ENCODE measurements at places on chromosomes 2 and 18.

GRCh38 chr2:224682134-224682533 lies 34.0 kb downstream of the CCDC195 start:
- DNase-seq, result no peak

DNA sequence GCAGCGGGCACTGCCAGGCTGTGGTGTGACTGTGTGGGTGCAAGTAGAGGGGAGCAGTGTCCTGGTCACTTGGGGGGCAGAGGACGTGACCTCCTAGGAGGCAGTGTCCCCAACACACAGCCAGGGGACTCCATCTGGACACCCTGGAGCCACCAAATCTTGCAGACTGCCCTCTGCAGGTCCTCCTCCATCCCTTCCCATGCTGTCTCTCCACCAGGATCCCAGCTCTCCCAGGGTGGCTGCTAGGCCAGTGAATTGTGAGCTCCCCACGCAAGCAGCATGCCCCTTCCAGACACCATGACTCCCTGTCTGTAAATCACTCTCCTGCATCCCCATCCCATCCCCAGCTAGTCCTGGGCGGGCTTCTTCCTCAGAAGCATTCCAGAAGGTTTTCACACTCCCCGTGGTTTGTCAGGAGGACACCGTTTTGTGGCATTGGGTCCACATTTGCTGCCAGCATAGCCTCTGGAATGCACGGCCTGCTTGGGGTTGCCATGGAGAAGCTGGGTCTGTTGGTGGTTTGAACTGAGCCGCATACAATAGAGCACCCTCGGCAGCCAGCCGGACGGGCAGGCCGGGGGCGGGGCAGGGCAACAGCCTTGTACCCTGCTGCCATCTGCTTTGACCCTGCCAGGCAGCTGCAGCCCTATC lies 210.7 kb downstream of the KLHL29 start:
- DNase-seq, result no peak

GRCh38 chr2:202690321-202690900 lies 55.6 kb downstream of the FAM117B start:
- no peak for DNase-seq

GRCh38 chr2:240713928-240714746 lies 22.5 kb downstream of the AQP12A start:
- no peak for DNase-seq

- no peak for DNase-seq
These were observed 76.2 kb downstream of the ATAD2B start for GRCh38 chr2:23850564-23851256.

DNA sequence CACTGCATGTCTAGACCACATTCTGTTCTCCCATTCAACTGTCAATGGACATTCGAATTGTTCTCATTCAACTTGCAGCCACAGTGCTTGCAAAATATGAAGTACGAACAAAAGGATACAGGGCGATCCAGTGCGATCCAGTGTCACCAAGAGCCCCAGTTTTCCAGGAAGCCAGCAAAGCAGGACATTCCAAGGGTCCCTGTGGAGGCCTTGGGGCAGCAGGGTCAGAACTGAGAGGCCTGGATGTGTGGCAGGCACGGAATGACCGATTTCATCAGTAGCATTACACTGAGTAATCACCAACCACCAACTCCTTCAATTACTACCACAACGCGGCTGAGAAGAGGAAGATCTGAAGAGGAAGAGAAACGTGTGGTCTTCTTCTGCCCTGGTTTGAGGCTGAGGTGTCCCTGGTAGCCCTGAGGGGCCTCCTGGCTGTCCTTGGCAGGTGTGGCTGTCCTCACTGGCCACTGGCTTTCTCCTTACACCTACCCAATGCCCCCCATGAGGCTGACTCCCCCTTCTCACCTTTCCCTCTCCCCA lies 172.7 kb upstream of the FHL2 start:
- no peak for DNase-seq

- DNase-seq, result no peak
These were observed 694 bp downstream of the CFAP36 start for GRCh38 chr2:55519938-55520885.

- no peak for DNase-seq
These were observed 99.1 kb upstream of the NEUROD1 start for GRCh38 chr2:181779288-181780021.

DNA sequence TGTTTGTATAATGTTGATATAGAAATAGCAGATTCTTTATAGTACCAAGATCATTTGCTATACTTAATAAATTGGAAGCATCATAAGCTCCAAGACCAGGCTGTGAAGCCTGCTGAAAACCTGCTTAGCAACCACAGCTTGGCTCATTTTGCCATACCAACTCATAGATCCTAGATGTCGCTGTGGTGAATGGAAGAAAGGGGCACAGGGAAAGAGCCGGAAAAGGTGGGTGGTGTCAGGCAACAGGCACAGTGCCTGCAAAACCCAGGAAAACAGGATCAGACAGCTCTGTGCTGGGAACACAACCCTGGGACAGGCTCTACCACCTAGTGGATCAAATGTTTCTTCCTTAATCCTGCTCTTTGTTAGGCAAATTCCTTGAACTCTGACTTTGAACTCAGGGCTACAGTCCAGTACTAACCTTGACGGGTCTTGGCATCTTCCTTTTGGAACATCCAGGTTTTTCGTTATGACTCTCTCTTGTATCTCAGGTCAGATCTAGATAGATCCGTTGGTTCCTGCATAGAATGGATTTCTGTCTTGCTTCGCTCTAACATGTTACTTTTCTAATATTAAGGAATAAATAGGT lies 31.6 kb downstream of the TWSG1 start:
- no peak for DNase-seq

DNA sequence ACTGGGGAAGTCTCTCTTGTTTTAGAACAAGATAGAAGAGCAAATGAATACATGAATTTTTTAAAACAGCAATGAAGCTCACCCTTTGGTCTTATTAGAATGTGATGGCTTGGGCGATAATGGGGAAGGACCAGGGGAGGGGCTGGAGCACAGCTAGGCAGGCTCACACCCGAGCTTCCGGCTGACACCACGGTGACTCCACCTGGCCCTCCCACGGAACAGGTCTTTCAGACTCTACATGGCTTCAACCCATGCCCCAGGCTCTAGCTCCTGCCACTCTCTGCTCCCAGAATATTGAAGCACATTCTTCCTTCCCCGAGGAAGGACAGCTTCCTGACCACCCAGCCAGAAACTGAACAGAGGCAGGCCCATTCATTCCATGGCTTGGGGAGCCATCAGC lies 127.5 kb upstream of the AGAP1 start:
- no peak for DNase-seq

- no peak for DNase-seq
These were observed 73.0 kb downstream of the COMMD1 start for GRCh38 chr2:61978522-61978921.

DNA sequence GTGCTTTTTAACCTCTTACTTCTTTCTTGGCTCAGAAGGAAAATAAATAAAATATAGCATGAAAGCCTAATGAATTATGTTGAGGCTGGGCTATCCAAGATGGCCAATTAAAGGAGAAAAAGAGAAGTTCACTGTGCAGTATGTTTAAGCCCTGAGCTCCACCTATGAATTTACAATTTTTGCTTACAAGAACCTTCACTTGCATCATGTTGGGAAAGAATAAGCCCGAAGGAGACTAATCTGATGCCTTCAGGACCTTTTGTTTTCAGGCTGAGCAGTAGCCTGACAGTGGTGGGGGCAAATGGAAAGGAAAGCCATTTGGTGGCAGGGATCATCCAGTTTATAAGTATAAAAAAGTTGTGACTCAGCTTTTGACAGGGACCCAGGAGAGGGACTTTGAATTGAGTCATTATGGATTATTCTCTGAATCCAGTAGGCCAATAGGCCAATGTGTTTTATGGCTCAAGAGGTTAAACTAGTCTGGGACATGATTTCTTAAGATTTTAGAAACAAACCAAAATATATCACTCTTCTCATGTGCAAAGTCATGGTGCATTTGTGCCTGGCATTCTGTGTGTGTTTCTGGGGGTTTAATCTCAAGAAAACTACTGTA lies 56.9 kb downstream of the E2F6 start:
- no peak for DNase-seq

GRCh38 chr2:45739796-45740485 lies 88.5 kb downstream of the PRKCE start:
- no peak for DNase-seq

DNA sequence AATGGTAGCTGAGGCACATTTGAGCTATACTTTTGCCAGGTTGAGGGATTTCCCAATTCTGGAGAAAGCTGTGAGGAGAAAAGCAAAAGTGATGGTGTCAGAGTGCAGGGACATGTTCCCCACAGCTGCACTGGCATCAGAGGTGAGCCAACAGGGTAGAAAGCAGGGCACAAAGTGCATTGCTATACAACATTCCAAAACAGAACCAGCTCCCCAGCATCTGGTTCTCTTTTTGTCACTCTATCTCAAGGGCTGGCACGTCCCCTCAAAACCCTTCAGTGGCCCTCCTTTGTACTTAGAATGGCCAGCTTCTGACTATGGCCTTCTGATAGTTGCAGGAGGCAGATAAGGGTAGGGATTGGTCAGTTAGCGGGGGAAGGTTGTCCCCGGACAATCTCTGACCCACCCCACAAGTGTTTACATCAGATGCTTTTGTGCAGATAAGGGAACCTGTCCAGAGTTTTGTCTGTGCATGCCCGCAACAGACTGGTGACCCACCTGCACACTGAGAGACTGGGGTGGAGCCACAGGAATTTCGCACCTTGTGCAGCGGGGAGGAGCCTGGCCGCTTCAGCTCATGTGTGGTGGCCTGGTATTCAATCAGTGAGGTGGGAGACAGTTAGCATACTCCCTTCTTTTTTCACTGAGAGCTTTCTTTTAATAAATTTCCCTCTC lies 31.0 kb upstream of the TMEM17 start:
- DNase-seq, result no peak

GRCh38 chr18:50870138-50870845 lies 8.6 kb upstream of the ME2 start:
- no peak for DNase-seq

Measured in omental fat pad (tissue), 4 donors.